NCI-H1417 treated with DMSO at 0.1 percent for 48 hours (cell line): ENCODE measurements at places on chromosomes 6 and 20.

DNA sequence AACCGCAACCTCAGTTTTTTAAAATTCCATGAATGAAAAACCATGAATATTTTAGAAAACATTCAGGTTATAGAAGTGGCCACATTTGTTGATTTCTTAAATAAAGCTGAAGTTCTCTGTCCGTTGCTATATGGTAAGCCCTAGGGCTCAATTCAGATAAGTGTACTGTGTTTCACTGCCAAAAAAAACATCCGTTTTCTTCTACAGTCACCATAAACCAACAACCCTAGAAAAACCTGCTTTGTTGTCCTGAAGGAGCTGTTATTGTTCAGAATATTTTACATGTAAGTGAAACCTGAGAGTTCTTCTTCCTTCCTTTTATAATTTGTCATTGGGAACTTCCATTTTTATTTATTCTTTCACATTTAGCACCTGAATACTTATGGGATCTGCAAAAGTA is 274.1 kb downstream of the TFAP2A start:
- DNase-seq: no peak

GRCh38 chr6:17831135-17831534 is 124.4 kb upstream of the NUP153 start:
- DNase-seq: no peak

- no peak for DNase-seq
Measured at GRCh38 chr6:168130697-168131371, 51.8 kb upstream of the FRMD1 start.

- no peak for DNase-seq
Measured at GRCh38 chr6:144149558-144149893, 791 bp upstream of the STX11 start.

DNA sequence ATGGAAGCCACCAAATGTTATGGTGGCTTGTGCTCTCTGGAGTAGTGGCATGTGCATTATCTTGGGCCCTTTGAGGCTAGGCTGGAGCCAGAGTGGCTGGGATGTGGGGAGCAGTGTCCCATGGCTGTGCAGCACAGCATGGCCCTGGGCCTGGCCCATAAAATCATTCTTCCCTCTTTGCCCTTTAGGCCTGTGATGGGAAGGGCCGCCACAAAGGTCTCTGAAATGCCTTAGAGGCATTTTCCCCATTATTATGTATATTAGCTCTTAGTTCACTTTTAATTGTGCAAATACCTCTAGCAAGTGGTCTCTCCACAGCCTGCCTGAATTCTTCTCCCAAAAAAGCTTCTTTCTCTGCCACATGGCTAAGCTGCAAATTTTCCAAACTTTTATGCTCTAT is 297.3 kb upstream of the IRAK1BP1 start:
- DNase-seq: no peak
